Stimulated activated CD8-positive, alpha-beta memory T cell treated with anti-CD3 and anti-CD28 coated beads, Interleukin-15, amount 100 ng/mL, for 4 hours (primary cell): ENCODE measurements at places on chromosomes 12 and 14.
A peak's percentile ranks its signal among the peaks of the same experiment; 100 is the strongest.

DNA sequence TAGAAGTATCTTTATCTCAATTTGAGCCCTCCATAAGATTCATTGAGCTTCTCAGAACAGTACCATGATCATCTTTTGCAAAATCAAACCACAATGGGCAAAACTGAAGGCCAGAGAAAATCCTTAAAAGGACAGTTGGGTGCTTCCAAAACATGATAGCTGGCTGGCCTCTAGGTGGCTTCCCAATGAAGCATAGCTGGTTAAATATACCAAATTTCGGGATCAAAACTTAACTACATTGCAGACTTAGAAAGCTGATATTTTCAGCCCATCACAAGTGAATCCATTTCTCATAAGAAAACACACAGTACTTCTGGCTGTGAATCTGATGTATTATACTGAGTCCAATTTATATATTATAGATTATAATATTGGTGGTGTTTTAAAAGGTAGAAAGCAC lies 15.3 kb upstream of the PIK3C2G start:
- no peak for DNase-seq

DNA sequence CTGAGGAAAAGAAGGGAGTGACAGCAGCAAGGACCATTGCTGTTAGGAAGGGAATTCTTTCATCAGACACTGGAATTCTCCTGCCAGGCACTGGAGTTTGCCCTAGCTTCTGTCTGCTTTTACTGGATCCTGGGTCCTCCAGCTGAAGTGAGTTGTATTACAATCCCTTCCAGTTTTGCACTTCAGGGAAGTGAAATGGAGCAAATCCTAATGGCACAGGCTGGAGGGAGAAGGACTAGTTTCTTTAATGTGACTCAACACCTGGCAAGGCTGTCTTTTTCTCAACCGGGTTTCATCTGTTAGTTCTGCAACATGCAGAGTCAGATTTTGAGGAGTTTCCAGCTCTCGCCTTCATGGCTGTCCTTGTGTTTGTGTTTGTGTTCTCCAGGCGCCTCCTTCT lies 45.8 kb downstream of the ETV6 start:
- no peak for DNase-seq

DNA sequence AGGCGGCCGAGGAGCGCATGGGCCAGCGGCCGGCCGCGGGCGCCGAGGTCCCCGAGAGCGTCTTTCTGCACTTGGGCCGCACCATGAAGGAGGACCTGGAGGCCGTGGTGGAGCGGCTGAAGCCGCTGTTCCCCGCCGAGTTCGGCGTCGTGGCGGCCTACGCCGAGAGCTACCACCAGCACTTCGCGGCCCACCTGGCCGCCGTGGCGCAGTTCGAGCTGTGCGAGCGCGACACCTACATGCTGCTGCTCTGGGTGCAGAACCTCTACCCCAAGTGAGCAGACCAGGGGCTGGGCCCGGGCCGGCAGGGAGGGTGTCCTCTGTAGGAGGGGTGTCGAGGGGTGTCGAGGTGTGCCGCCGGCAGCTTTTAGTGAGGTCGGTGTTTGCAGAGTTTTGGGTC lies 4.1 kb downstream of the TNFAIP2 start:
- DNase-seq = no peak

DNA sequence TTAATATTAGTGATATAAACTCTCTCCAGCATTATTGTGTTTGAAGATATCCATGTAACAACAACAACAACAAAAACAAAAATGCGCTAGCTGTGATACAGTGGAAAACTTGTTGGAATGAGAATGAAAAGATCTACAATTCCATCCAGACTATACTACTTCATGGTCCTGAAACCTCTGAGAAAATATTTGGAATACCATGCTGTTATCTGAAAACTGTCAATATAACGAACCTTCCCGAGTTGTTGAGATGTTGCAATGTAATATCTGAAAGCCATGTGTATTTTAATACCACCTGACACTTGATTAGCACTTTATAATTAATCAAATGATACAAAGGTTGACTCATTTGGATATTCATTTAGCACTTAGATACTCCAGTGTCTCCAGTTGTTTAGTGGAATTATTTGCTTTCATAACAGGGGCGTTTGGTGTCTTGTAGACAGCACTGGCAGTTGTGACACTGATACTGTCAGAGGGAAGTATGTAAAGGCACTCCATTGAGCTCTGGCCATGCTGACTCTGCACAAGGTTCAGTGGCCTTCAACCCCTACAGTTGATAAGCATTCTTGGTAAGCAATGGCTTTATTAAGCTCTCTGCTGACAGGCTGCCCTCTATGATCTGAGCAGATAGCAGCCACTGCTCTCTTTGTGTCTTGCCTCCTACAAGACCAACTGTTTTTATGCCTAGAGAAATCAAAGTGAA lies 447.1 kb upstream of the SEL1L start:
- no peak for DNase-seq

DNA sequence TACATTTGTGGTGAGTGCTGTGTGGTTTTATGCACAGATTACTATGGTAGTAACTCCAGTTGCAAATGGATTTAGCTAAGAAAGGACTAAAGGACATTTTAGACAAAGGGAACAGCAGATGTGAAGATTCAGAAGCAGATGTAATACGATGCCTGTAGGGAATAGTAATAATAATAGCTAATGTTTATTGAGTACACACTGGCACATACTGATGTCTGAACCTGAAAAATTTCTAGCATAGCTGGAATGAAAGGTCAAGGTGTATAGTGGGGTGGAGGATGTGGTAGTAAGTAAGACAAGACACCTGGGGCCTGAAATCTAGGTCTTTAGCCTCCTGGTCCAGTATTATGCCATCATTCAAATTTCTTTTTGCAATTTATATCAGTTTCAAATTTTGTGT lies 54.3 kb upstream of the LRTM2 start:
- no peak for DNase-seq

DNA sequence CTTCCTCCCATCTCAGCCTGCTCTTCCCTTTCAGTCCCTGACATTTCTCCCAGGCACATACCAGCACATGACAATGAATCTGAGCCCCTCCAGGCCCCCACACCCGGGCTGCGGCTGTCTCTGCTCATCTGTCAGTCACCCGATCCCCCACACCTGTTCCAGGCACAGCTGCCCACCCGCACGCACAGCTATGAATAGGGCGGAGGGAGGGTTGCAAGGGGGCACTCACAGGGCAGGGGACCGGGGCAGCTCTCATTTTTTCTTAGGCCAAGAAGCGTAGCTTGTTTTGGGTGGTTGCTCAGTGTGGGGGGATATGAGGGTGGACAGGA lies 43.7 kb upstream of the TSPAN9 start:
- no peak for DNase-seq

DNA sequence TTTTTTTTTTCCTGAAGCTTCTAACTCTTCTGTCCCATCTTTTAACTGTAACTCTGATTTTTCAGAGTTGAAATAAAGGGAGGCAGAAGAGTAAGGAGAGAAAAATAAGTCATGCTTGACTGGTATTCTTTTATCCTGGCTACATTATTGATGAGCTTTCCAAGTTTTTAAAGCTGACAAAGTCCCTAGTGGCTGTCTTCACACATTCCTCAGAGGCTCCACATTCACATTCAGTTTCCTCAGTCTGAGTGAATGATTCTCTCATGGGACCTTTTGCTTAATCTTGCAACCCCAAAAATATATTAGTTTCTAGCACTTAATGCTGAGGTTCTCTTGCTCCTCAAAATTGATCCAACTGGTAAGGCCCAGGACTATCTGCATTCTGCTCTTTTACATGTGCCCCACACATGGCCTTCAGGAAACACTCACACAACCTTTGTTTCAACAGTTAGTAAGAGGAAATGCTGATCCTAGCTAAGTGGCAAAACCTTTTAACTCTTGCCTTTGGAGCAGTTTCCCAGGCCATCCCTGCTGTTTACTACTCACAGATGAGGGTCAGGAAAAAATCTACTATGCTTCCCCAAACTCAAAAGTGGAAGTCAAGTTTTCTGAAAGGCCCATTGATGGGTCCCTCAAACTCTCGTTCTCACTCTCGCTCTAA lies 61.7 kb upstream of the SLC6A15 start:
- DNase-seq = no peak

GRCh38 chr14:73237219-73237785 lies at the start of gene PAPLN:
Gene PAPLN (plus strand): TSS chr14:73237506. CDS start chr14:73239779, 2,273 bp downstream.
- no peak for DNase-seq

DNA sequence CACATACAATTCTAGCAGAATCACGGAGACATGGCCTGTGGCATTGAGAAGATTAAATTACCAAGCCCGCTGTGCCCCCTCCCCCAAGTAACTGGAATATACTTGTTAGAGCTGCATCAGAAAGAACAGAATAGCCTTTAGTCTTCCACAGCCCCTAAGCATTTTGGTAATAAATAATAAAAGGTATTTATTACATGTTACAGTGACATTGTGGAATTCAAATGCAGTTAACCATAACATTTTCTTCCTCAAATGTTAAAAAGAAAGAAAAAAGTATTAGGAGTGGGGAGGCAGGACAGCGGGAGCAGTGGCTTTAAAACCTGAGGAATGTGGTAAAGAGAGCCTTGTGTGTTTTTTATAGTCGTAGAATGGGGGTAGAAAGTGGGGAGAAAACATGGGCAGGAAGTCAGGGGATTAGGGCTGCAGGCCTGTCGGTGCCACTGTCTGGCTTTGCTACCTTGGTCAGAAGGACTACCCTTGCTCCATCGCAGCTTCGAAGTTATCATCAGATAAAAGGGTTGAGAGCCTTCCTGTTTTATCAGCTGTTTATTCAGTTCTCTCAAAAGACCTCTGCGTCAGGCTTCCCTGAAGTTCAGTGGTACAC lies 255.9 kb downstream of the MSRB3 start:
- no peak for DNase-seq

GRCh38 chr12:23217667-23218066 lies 592.7 kb downstream of the ETNK1 start:
- no peak for DNase-seq

DNA sequence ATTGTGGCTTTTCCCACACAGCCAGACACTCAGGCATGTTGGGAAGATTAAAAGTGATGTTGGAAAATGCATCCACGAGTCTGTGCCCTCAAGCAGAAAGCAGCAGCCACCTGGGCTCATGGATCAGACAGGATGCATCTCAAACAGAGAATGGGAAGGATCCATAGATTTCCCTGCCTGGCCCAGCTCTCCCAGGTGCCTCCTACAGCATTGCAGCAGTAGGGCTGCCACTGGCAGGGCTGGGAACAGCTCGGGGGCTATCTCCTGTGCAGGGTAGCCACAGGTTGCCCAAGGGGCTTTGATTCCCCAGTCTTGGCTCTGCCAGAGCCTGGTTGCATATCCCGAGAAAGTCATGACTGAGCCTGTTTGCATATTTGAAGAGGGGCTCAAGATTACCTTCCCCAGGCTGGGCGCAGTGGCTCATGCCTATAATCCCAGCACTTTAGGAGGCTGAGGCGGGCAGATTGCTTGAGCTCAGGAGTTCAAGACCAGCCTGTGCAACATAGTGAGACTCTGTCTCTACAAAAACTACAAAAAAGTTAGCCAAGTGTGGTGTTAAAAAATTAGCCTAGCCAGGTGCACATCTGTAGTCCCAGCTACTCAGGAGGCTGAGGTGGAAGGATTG lies 19.5 kb downstream of the C14orf132 start:
- DNase-seq = no peak

- no peak for DNase-seq
Observed at GRCh38 chr14:59534361-59534987, 42.1 kb downstream of the CCDC175 start.

GRCh38 chr12:113684908-113685782 lies 213.5 kb upstream of the LHX5 start:
- DNase-seq = no peak

DNA sequence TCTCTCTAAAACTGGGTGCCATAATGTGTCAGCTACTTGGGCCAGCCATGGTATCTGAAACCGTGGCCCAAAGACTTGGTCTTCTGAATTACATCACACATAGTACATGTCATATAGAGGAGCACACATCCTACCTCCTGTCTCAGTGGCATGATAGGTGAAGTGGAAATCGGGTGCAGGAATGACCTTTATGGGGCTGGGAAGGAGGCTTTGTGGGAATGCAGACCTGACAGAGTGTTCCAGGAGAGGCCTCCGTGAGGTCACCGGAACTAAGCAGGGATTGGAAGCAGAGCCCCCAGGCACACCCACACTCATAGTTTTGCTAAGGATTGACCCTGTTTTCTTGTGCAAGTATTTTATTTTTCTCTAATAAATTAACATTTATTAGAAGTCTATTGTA lies 82.6 kb downstream of the NTF3 start:
- DNase-seq = no peak

- peak; percentile 79 for DNase-seq
Observed at GRCh38 chr12:68745904-68746571, at the start of gene SLC35E3. Gene SLC35E3 (plus strand): TSS chr12:68746176. CDS start chr12:68746378, 202 bp downstream.

DNA sequence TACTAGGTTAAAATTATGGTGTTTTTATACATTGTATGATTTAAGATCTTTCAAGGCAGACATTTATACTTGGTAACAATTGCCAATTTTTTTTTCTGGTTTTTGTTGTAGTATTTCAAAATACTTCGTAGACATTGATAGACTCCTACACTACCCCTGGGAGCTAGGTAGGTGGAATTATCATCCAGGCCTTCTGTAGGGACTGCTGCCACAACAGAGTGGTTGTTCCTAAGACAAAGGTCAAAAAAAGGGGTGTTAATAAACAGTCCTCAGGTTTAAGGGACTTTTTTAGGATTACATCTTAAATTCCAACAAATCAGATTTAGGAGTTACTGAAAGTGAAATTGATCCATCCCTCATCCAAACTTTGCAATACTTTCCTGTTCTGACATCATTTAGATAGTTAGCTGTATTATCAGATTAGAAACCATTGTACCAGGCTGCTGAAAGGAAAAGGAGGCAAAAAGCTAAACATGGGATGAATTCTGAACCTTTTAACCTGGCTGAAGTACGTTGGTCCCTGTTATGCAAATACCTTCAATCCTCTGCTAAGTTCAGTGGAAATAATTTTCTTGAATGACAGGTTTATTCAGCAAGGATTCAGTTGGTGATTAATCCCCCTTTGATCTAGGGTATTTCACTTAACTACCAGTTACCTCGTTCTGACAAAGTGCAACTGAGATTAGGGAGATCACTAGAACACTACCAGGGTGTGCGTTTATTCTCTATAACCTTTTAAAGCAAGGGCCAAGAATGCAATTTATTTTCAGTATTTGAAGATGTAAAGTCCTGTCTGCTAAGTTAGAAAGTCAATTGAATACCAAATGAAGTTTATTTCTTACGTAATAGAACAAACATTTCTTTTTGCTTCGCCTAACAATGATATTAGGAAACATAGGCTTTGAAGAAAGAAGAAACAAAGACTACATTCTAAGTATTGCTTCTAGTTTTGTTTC lies 23.2 kb downstream of the AP5M1 start:
- no peak for DNase-seq

- no peak for DNase-seq
Observed at GRCh38 chr12:53254816-53255545, 13.1 kb upstream of the ESPL1 start.

GRCh38 chr14:79242666-79243065 lies 968.6 kb downstream of the DIO2 start:
- no peak for DNase-seq

DNA sequence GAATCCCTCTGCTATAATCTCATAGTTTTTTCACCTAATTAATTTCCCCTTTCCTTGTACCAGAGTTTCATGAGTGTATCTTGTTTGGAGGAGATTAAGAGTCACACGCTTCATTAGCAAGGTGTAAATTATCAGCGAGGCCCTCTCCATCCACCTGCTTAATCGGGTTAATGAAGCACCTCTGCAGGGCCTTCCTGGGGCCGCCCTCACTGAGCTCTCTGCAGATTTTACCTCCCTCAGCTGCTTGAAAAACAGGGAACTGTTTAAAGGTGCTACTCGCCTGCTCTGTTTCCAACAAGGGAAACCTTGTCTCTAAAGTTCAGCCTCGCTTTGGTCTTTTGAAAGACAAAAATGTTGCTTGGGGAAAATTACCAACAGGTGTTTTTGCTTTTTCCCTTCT lies 35.8 kb downstream of the OTX2 start:
- DNase-seq = no peak
